EL (cell line): ENCODE measurements at places on chromosomes 1 and 21.
A peak's percentile ranks its signal among the peaks of the same experiment; 100 is the strongest.

DNA sequence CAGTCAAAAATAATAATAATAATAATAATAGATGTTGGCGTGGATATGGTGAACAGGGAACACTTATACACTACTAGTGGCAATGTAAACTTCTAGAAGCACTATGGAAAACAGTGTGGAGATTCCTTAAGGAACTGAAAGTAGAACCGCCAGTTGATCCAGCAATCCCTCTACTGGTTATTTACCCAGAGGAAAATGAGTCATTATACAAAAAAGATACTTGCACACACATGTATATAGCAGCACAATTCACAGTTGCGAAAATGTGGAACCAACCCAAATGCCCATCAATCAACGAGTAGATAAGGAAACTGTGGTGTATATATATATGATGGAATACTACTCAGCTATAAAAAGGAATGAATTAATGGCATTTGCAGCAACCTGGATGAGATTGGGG is 176.0 kb downstream of the PLPP3 start:
- DNase-seq, result no peak

DNA sequence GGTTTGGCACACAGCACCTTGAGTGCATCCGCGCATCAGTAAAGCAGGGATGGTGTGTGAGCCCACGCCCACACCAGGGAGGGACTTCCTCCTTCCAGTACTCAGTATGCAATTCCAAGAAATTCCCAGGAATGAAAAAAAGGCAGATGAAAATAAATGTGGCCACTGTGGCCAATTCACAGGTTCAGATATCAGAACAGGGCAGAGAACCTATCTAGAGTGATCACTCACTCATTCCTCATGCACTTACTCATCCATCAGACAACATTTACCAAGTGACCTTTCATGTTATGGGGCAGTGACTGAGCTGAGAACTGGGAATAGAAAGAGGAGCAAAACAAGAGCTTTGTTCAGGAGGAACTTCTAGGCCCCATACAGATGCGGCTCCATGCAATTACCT is 113.7 kb downstream of the ZSCAN20 start:
- peak; percentile 42 for DNase-seq

GRCh38 chr1:243346468-243346867 is 90.6 kb downstream of the SDCCAG8 start:
- no peak for DNase-seq

DNA sequence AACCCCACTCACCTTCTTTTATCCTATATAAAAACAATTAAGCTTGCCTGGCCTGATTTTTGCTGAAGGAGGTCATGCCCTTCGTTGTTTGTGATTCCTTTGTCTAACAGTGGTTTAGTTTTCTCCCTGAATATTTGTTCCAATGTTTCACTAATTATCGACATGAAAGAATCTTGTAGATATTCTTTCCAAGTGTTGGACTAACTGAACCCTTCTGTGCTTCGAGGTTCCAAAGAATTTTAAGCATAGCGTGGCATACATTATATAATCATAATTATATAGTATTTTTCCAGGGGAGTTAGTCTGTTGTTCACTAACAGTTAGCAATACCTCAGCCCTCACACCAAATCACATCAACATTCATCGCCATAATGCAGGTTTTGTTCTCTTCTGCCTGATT is 418.9 kb upstream of the ADGRL2 start:
- no peak for DNase-seq

GRCh38 chr1:244269169-244269568 is 182.5 kb downstream of the ADSS2 start:
- DNase-seq, result no peak

DNA sequence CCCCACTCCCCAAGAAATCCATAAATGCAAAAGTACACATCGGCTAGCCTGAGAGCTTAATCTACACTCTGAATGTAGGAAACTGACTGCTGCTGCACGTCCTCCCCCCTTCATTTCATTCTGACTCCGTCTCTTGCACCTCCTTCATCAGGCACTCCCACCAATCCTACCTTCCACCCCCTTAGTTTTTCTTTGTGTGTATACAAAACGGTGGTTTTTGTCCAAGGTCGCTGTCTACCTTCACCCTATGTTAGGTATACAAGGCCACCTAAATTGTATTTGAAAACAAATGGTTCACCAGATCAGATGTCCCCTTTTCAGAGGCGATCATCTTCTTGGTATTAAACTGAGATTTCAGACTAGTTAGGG is 1.9 kb downstream of the WDR26 start:
- peak; percentile 25 for DNase-seq

- DNase-seq, result peak; percentile 28
Measured at GRCh38 chr1:24193046-24193445, 6.0 kb upstream of the IFNLR1 start.

DNA sequence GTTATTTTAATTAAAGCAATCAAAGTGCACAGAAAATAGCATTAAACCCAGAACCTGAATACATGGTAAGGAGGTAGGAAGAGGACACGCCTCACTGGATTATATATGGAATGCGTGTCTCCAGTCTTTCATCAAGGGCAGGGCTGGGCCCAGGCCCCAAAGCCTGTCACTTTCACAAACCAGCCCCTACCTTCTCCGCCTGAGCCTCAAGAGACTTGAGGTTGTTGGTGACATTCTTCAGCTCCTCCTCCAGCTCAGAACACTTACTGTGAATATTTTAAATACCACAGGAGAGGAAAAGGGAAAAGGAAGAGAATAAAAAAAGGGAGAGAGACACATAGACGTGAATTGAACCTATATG is 16.3 kb upstream of the NUP210L start:
- DNase-seq, result no peak

DNA sequence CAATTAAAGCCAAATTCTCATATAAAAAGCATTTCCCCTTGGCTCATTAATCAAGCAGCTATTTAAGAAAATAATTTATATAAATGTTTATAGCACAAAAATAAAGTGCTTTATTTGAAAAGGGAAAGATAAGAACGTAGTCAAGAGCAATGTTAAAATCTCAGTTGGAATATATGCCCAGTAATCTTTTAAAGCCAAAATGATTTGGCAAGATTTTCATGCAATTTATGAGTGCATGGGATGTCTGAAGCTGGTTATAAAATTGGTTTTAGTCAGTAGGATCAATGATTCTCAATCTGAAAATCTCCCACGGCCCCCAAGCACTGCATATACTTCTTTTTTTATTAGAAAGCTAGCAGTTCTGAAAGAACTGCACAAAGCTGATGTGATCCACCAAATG is 188.8 kb downstream of the RERE start:
- no peak for DNase-seq

DNA sequence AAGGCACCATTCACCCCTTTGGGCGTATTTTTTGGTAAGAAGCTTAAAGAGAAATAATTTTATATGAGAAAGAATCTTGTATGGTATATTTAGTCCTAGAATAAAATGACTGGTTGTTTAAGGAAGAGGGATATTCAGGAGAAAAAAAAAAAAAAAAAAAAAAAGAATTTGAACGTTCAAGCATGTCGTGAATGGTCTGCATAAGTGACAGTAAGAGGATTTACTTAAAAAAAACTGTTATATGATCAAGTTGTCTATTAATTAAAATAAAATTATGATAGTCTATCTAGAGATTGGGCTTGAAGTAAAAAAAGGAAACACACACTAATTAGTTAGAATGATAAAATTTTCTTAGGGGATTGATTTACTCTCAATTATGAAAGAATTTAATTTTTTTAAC is 11.7 kb upstream of the OR14I1 start:
- no peak for DNase-seq

DNA sequence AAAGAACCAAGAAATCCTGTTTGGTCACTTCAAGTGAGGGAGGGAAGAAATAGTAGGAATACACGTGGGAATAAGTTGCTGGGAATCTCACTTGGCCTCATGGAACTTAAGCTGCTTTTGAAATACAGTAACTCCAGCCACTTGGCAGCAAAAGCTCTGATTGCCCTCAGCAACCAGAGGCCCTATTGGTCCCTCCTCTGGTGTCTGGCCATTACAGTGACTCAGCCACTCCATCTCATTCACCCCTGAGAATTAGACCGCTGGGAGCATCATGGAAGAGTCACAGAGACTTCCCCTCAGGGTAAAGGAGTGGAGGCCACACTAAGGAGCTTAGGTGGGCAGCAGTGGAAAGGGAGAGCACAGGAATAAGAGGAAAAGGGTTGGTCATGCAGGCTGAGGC is 99.6 kb downstream of the ELAVL4 start:
- no peak for DNase-seq

DNA sequence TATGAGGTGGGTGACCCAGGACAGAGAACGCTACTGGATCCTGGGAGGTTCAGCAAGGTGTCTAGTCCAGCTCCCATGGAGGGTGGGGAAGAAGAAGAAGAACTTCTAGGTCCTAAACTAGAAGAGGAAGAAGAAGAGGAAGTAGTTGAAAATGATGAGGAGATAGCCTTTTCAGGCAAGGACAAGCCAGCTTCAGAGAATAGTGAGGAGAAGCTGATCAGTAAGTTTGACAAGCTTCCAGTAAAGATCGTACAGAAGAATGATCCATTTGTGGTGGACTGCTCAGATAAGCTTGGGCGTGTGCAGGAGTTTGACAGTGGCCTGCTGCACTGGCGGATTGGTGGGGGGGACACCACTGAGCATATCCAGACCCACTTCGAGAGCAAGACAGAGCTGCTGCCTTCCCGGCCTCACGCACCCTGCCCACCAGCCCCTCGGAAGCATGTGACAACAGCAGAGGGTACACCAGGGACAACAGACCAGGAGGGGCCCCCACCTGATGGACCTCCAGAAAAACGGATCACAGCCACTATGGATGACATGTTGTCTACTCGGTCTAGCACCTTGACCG is 8.6 kb upstream of the PIGV start:
- DNase-seq, result no peak

DNA sequence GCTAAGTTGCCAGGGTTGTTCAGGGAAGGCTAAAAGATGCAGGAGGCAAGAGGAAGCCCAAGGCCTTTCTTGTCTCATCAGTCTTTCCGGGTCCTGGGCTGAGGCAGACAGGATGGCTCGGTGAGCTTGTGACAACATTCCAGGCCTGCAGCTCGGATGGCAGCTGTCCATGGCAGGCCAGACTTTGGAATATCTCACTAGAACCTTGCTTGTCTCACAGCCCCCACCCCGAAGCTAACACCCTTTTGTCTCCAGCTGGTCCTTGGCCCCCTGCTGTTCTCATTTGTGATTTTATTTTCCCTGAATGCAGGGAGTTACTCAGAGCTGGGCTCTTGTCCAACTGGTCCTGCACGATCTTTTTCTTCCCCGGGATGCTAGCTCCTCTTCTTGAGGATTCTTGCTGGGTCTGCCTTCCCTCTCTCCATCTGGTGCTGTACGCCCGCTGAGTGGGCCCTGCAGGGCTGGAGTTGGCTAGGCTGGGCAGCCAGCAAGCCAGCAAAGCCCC is 477.2 kb upstream of the CAMK1G start:
- peak; percentile 81 for DNase-seq

DNA sequence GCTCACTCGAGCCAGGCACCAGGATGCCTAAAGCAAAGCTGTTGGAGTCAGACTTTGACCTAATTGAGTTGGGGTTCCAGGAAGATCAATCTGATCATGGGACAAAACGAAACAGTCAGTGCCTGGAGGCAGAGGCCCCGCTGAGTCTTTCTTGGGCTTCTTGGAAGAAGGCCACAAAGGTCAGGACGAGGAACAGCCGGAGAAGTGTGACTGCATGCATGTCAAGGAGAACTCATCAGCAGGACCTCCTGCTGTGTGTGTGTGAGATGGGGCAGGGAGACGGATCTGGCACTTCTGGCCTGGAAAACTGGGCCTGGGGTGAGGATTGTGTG is 190.8 kb downstream of the CAMTA1 start:
- DNase-seq, result no peak

DNA sequence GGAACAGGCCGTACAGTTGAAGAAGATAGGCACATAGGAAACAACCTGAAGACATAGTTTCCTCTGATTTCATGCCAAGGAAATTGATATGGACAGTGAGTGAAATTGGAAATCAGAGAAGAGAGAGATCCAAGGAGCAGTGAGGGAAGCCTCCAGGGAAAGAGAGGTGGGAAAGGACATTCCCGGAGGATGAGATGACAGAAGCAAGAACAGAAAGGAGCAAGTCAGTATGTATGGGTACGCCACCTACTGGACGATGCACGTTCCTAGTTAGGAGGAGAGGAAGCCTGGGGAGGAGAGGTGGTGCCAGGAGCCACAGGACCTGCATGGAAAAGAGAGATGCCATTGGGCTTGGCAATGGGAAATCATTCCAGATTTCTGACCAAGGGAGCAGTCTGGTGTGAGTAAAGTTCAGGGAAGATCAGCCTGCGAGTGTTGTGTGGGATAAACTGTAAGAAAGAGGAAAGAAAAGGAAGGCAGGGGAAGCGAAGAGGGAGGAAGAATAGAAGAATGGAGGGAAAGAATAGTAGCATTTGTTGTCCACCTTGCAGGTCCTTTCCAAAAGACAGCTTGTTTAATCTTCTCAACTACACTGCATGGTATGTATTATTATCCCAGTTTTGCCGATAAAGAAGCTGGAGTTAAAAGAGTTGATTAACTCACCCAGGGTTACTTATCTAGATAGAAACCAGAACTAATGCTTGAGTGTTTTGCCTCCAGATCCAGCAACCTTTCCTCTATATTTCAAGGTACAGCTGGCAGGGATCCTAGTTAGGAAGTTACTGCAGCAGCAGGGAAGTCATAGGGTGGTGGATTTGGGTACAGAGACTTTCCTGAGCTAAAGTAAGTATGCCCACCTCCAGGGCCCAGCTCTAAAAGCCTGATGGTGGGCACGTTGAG is 27.4 kb downstream of the C1orf116 start:
- peak; percentile 86 for DNase-seq

DNA sequence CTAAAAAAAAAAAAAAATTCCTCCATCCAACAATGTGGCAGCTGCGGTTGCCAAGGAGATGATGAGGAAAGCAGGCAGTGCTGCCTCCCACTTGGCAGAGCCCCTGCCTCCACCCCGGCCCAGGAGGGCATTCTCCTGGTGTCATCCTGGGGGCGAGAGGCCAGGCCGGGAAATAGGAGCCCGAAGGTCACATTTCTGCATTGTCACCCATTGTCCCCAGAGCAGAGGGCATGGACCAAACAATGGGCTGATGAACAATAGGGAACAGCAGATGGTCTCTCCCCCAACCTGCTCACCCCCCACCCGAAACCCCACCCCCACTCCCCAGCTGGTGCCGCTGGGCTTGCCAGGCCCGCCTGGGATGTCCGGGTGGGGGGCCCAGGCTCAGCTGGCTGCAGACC is 37.3 kb downstream of the CAMK2N1 start:
- DNase-seq, result no peak

- DNase-seq, result peak; percentile 70
Measured at GRCh38 chr1:152461544-152461943, 47.5 kb upstream of the CRNN start.

- peak; percentile 93 for DNase-seq
Measured at GRCh38 chr1:150561974-150562445, 12.8 kb downstream of the ADAMTSL4 start.

GRCh38 chr1:90340606-90341005 is 345.7 kb downstream of the ZNF326 start:
- DNase-seq, result no peak

GRCh38 chr1:4563586-4563985 is 90.8 kb upstream of the AJAP1 start:
- DNase-seq, result no peak

DNA sequence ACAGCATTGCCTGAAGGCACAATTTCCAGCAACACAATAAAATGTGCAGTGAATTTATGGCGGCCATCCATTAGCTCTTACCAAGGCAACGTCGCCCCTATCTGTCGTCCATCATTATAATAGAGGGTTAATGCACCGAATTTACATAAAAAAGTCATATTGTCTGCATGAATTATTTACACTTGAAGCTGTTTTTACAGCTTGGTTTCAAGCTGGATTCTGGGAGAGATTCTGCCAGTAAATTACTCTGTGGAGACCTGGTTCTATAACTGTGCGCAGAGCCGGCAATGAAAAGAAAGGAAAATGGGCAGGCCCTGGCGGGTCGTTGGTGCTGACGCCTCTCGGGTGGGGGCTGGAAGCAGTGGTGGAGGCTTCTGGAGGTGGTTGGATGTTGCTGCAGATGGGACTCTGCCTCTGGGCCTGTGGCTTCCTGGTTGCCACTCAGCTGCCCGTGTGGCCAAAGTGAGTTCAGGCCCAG is 48.9 kb upstream of the POU3F1 start:
- no peak for DNase-seq
